ENCODE measurements at places on chromosomes 5 and 9. TPM values are rescaled to one million over a fixed set of nuclear protein-coding genes. Genes with fewer than 3 reads are reported as not detected.

- DNase-seq = no peak
Observed at GRCh38 chr9:89366711-89367110, 48.4 kb downstream of the SECISBP2 start.

DNA sequence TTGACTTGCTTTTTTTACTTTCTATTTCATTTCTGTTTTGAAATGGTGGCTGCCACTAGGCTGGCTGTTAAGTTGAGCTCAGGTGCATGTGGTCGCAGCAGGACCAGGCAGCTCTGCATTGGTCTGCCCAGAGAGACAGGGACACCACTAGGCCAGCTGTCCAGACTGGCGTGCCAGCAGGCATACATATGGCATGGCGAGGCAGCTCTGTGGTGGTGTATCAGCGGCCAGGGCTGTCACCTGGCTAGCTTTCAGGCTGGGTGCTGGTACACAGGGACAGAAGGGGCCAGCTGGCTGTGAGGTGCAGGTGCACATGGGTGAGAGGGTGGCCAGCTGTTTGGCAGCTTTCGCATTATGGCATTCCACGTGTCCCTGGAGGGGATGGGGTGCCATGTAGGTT, 654.0 kb upstream of the ACO1 start:
- DNase-seq = no peak

NUP214 gene
- 64.4 TPM for total RNA-seq

FBP2 gene
- not detected for total RNA-seq

- DNase-seq = no peak
Observed at GRCh38 chr9:99693888-99694287, 127.8 kb upstream of the NR4A3 start.

DNA sequence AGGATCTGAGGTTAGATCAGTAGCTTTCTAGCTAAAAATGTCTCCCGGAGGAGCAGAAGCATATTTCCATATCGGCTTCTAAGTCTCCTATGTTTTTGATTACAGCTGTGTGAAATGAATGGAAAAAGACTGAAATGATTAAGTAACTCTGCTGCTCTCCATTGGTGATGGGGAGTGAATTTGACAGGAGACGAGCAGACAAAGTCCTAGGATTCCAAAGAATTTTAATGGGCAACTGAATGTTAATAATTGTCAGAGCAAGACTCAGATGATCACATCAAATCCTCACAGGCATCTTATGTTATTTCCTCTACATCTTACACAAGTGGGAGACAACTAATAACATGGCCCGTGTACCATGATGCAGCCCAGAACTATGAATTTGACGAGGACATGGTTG, 66.8 kb downstream of the LIX1 start:
- no peak for DNase-seq

- no peak for DNase-seq
Observed at GRCh38 chr9:94754976-94755475, 28.5 kb downstream of the AOPEP start.

GRCh38 chr5:172035049-172035448, 28.6 kb upstream of the FBXW11 start:
- DNase-seq = no peak
